ENCODE measurements at places on chromosomes 3 and 15.
A peak's percentile ranks its signal among the peaks of the same experiment; 100 is the strongest.

GRCh38 chr3:193788189-193788991 lies 195.4 kb downstream of the OPA1 start:
- peak; percentile 79 for DNase-seq

DNA sequence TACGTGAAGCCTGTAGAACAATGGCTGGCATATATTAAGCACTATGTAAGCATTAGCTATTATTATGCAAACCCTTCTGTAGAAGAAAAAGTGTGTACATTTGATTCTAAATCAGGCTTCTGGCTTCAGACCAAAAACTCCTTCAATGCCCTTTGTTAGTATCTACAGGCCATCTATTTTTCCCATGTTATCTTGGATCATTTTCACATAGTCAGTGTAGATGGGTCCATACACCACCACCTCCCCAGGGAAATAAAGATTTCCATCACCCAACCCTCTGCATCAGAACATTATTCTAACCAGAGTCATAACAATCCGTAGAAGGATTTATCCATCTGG lies 8.0 kb upstream of the KLHL6 start:
- no peak for DNase-seq

DNA sequence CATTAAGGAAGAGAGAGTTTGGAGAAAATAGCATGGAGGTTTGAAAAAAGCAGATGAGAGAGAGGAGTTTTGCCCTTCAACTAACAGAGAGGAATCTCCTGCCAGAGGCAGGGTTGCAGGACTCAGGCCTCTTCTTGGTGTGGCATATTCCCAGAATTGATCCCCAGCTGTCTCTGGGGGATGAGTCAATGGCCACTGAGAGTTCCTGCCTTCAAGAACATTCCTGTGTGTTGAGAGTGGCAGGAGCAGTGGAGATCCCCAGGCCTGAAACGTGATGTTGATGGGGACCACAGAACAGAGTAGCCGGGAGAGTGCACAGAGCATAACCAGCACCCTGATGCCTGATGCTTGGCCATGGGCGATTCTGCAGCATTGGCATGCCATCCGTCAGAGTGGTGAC lies 348.4 kb upstream of the THBS1 start:
- no peak for DNase-seq

- DNase-seq: no peak
These were observed 57.6 kb downstream of the BOC start for GRCh38 chr3:113268942-113269341.

- DNase-seq: no peak
These were observed 233.4 kb downstream of the CHST2 start for GRCh38 chr3:143352850-143353550.

DNA sequence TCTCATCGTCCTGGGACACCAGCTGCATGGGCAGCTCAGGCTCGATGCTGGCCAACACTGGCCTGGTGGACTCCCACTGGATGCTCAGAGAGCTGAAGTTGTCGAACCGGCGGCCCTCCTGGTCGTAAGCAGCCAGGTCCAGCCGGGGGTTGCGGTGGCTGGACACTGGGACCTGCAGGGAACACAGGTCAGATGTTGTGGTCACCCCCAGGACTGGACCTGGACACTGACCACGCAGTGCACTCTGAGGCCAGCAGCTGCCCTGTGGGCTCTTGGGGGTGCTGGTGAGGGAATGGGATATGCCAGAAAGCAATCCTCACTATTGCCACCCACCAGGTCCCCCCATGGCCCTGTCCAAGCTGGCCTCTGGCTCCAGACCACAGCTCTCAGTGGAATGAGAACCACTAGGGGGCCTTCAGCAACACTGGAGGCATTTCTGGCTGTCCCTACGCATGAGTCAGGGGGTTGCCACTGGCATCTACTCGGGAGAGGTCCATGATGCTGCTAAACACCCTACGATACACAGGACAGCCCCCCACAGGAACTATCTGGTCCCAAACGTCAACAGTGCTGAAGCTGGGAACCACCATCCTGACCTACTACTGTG lies 66.1 kb downstream of the NUP210 start:
- DNase-seq: no peak

DNA sequence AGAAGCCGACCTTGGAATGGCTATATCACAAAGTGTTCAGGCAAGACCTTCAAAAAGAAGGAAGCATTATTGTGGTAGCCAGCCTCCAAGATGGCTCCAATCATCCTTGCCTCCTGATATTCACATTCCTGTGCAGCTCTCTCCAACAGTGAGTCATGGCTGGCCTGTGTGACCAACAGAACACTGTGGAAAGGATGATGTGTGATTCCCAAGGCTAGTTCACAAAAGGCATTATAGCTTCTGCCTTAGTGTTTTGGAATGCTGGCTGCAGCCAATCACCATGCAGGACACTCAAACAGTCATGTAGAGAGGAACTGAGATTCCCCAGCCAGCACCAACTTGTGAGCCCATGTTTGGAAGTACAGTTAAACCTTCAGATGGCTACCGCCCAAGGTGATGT lies 102.6 kb downstream of the EFL1 start:
- peak; percentile 8 for DNase-seq

- DNase-seq: no peak
These were observed 106.1 kb upstream of the GMNC start for GRCh38 chr3:190968616-190969015.

- DNase-seq: no peak
These were observed 436.9 kb upstream of the ZNF717 start for GRCh38 chr3:76222201-76222600.

DNA sequence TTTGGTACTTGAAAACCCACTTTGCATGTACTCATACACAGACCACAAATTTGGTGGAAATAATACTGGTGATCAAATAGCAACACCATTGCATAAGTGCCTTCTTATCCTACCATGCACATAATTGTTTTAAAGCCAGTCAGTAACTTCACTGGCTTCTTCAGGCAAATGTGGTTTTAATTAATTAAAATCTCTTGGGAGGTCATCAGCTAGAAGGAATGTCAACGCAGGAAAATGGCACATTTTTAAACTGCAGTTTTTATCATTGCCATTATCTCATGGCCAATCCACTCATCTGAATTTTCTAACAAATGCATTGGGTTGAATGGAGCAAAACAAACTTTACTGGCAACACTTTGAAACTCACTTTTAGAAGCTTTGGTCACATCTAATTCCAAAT lies 105.7 kb upstream of the ZPLD1 start:
- no peak for DNase-seq

- DNase-seq: no peak
These were observed 11.2 kb downstream of the PPCDC start for GRCh38 chr15:75034615-75035014.

DNA sequence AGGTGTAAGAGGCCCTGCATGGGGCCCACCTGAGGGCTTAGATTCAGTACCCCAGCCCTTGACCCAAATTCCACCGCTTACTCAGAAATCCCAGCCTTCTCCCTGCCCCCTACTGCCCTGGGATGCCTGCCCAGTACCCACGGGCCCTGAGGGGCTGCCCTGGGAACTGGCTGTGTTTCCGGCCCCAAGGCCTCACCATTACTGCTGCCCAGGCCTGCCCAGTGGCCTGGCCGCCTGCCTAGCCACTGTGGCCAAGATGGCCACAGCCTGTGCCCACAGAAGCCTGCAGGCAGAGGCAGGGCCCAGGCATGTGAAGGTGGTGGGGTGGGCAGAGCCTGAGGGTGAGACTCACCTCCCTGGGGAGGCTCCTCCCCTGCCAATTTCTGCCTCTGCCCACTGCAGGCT lies 6.1 kb upstream of the PRKCD start:
- no peak for DNase-seq

- no peak for DNase-seq
These were observed 6.2 kb downstream of the CILP start for GRCh38 chr15:65204931-65205660.

DNA sequence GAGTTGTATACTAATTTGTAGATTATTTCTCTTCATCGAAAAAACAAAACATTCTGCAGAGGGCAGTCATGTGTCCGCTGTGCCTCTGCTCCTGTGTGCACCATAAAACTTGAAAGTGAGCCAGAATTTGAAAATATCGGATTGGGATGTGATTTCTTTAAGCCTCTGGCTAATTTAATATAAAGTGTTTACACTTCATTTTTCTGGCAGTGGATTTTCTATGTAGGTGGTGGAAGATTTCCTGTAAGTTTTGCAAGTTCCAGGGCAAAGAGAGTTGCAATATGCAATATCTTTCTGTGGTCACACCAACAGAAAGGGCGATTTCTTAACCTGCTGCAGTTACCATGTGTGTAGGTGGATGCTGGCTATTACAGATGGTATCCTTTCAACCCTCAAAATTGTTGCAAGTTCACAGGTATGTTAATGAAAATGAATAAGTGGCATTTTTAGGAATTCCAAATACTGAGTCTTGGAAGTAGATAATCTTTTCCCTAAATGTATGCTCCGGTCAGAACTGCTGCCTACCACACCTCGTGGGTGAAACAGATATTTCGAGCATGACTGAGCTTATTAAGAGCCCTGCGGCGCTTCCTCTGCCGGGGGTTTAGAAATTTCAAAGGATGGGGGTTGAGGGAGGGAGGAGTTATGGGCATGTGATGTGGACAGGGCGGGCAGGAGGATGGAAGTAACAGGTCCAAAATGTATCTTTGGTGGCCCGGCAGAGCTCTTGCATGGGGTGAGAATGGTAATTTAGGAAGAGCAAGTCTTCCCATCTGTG lies 134.0 kb downstream of the PGPEP1L start:
- DNase-seq: no peak

GRCh38 chr3:185934174-185934557 lies 3.6 kb downstream of the TRA2B start:
- no peak for DNase-seq

All from NT2/D1 (cell line).